ENCODE measurements at places on chromosomes 6 and 20.

GRCh38 chr20:39338469-39339376 is 376.6 kb downstream of the DHX35 start:
- no peak for DNase-seq

DNA sequence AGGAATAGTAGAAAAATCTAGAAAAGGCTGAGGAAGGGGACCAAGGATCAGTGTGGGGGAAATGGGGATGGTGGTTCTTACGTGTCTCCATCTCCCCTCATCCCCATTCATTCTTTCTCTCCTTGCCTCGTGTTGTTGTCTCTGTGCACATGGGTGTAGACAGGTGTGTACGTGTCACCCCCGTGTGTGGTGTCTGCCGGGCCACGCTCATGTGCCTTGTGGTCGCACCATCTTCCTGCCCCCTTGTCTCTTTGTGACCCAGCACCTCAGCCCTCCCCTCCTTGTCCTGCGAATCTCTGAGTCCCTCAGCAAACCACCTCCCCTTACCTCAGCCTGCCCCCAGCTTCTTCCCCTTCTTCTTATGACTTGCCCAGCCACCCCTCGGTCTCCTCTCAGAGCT is 39.4 kb downstream of the FOXP4 start:
- no peak for DNase-seq

DNA sequence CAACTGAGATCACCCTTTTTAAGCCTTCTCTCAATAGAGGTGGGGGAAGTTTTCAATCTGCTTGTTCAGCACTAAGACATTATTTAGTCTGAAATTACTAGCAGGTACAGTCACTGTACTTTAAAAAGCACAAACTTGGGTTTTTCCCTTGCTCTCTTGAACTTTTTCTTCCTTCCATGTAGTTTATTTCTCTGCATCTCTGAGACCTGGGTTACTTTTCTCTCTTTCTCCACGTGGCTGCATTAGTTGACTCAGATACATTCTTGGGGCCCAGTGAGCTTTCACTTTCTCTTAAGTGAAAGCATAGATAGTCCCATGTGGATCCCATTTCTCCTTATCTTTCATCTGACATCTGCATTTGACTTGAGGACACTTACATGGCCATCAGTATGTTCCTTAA is 433.9 kb upstream of the MAP3K7 start:
- no peak for DNase-seq

- DNase-seq: peak; percentile 63
Observed at GRCh38 chr6:41705996-41706835, 29.2 kb downstream of the TFEB start.

DNA sequence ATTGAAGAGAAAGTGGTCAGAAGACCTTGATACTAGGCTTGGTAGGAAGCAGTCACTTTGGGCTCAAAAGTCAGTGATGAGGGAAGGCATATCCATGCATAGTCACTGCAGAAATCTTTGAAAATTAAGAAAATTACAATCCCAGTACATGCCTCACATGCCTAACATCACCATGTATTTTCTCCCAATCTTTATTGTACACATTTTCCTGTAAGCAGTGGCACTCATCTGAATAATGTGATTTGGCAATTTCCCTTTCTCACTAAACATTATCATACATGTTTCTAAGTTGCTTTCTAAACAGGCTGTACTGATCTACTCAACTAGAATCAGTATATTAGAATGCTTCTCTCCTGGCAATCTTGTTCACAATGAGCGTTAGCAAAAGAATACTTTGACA is 280.7 kb upstream of the SUPT3H start:
- no peak for DNase-seq

DNA sequence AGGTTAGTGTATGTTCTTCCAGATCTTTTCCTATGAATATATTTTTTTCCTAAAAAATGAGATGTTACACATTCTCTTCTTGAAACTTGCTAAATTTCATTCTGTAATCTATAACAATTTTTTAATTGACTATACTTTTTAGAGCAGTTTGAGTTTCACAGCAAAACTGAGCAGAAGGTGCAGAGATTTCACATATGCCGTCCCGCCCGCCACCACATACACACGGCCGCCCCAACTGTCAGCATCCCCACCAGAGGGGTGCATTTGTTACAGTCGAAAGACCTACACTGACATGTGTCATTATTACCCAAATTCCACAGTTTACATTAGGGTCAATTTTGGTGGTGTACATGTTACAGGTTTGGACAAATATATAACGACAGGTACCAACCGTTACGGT is 116.5 kb downstream of the IRF4 start:
- no peak for DNase-seq

GRCh38 chr6:151240036-151240685 is 394 bp downstream of the AKAP12 start:
- peak; percentile 85 for DNase-seq

- DNase-seq: no peak
Observed at GRCh38 chr6:89630488-89630887, 8.1 kb downstream of the LYRM2 start.

- no peak for DNase-seq
Observed at GRCh38 chr6:36805917-36806316, 33.3 kb downstream of the CPNE5 start.

- no peak for DNase-seq
Observed at GRCh38 chr6:41190791-41191190, 10.2 kb downstream of the TREML2 start.

- no peak for DNase-seq
Observed at GRCh38 chr6:111782887-111783466, 90.3 kb downstream of the FYN start.

DNA sequence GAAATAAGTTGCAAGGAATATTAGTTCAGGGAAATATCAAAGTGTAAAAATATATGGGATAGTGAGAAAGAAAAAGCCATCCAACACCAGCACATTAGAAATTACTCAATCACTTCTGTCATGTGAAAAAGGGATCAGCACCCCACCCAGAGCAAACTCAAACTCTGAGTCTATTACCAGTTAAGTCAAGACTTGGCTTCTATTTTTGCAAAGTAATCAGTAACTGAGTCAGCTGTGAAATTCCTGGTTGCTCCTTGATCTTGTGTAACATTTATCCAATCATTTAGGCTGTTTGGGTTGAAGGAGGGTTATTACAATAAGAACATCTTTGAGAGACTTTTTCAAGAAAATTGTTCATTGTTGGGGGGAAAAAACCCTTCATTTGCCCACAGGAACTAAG is 51.2 kb downstream of the SLC22A23 start:
- no peak for DNase-seq

DNA sequence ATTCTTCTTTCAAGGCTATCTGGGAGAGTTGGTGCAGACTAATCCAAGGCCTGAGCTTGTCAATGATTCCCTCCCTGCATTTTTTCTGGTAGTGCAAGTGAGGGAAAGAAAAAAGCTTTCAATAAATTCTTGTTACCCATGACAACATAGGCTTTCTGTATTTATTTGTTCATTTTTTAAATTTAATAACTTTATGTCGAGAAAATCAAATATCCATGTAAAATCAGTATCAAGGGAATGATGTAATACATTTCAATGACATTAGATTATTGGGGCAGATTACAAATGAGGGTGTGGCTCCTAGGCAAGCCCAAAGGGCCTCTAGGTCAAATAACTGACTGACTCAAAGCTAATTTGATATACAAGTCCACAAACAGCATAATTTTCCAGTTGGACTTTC is 104.0 kb downstream of the GJA1 start:
- no peak for DNase-seq

DNA sequence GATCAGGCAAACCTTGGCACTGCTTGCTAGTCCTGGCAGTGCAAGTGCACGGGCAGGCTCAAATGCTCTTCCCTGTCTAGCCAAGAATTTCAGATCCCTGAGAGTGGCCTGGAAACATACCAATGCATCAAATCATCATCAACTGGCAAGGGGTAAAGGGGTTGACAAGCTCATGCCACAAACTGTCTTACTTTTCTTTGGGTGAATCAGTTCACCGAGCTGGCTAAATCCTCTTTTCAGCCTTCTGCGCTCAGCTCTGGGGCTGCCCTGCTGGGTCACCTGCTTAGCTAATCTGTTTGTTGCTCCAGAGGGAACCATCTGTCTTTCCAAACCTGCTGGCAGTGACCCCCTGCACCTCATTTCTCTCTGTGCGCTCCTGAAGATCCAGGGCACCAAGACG is 59.5 kb downstream of the LYRM4 start:
- no peak for DNase-seq

GRCh38 chr20:61436667-61437279 is 184.7 kb downstream of the CDH4 start:
- no peak for DNase-seq

GRCh38 chr6:99270030-99270429 is 79.4 kb downstream of the FAXC start:
- DNase-seq: no peak

GRCh38 chr20:64105846-64106434 is 1.4 kb downstream of the NPBWR2 start:
- DNase-seq: no peak

DNA sequence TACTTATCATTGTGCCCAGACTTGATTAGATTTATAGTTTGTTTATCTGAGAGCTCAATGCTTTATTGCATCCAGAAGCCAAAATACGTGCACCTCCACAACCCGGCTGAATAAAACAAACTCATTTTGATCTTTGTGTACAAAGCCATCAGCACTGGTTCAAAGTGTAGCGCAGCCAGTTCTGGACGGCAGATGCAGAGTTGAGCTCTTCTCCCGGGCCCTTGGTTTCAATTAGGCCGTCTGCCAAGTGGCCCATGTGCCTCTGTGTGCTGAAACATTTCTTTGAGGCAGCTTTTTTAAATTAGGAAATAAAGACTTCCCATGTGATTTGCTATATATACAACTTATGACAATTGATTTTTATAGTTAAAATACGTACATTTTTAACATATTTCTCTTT is 96.2 kb upstream of the RSPO3 start:
- no peak for DNase-seq

DNA sequence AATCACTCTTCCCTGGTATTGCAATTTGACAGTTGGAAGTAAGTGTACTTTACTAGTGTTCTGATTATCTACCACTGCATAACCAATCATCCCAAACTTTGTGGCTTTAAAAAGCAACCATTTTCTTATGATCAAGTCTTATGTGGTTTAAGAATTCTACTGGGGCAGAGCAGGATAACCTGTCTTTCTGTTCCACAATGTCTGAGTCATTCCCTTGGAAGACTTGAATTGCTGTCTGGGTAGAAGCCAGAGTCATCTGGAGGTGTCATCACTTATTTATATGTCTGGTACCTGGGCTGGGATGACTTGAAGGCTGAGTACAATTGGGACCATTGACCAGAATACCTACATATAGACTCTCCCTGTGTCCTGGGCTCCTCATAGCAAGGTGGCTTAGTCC is 644.3 kb downstream of the HDGFL1 start:
- no peak for DNase-seq

DNA sequence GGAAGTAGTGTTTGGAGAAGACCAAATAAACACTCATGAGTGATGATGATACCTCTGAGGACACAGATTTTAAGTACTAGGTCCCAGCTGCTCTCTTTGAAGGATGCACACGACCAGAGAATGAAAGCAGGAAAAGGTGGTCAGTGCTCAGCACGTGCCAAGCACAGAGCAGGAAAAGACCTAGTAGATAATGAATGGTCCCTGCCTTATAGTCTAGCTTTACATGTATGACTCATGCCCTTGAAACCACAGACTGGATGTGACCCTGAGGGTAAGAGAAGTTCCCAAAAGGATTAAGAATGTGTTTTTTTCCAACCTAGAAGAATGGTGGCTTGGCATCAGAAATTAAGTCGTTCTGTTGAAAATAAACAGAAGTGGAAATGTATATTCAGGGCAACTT is 2.8 kb upstream of the MC3R start:
- no peak for DNase-seq

DNA sequence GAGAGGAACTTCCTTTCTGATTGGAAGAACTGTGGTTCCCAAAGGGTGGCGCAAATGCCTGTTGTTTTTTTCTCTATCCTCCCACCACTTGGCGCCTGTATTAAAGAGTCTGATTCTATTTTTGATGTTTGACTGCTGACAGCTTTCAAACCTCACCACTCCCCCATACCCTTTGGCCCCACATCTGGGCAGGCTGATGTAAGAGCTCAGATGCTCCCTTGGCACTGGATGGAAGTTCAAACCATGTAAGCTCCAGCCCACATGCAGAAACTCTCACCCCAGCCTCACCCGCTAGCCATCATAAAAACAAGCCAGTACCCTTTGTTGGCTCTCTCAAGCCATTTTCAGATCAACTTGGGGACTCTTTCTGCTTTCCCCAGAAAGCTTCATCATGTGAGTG is 20.0 kb upstream of the TMEM14A start:
- no peak for DNase-seq

DNA sequence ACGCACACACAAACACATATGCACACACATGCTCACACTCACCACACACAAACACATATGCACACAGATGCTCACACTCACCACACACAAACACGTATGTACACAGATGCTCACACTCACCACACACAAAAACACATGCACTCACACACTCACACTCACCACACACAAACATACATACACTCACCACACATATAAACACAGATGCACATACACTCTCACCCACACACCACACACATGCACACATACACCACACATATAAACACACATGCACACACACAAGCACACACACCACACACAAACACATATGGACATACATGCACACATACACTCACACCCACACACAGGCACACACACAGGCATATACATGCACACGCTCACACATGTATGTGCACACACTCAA is 112.3 kb downstream of the ERMARD start:
- no peak for DNase-seq

- no peak for DNase-seq
Observed at GRCh38 chr6:157110607-157111006, 212.7 kb downstream of the TMEM242 start.

DNA sequence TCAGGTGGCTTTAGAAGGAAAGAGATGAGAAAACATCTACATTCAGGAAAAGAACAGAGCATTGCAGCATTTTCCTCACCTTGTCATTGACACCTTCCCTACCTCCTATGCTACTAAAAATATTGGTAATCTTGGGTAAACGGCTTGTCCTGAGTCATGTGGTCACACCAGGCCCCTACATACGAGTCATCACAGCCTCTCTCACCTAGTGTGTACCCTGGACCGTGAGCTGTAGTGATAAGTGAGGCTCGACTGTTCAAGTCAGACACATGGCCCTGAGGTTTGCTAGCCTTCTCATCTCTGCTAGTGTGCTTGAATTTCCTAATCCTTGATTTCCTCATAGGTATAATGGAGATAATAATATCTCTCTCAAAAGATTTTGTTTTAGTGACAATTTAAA is 29.6 kb upstream of the TMEM244 start:
- peak; percentile 5 for DNase-seq

GRCh38 chr6:71044753-71045152 is 87.9 kb upstream of the B3GAT2 start:
- DNase-seq: no peak

GRCh38 chr20:57474205-57474604 is 50.7 kb downstream of the CTCFL start:
- DNase-seq: no peak
